ENCODE measurements at places on chromosomes 12 and 14.

DNA sequence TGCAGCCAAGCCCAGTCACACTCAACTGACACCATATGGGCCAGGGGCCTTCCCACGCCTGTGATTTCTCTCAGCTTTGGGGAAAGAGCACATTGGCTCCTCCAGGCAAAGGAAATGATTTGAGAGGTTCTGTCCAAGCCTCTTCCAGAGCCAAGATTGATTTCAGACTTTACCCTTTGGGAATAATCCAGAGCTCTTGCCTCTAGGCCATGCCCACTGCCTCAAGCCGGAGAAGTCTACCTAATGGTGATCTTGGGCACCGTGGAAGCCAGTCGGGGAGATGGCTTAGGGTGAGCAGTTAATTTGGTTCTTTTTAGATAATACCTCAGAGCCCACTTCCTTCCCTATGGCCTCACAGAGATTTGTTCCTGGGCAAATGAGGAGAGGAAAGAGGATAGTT lies 45.0 kb upstream of the NUAK1 start:
- ATAC-seq, result no peak

- no peak for ATAC-seq
Observed at GRCh38 chr12:65892841-65893251, 68.6 kb downstream of the HMGA2 start.

GRCh38 chr14:68172627-68173026 lies 353.0 kb downstream of the RAD51B start:
- ATAC-seq, result no peak

GRCh38 chr14:91143862-91144261 lies 30.0 kb downstream of the DGLUCY start:
- no peak for ATAC-seq

DNA sequence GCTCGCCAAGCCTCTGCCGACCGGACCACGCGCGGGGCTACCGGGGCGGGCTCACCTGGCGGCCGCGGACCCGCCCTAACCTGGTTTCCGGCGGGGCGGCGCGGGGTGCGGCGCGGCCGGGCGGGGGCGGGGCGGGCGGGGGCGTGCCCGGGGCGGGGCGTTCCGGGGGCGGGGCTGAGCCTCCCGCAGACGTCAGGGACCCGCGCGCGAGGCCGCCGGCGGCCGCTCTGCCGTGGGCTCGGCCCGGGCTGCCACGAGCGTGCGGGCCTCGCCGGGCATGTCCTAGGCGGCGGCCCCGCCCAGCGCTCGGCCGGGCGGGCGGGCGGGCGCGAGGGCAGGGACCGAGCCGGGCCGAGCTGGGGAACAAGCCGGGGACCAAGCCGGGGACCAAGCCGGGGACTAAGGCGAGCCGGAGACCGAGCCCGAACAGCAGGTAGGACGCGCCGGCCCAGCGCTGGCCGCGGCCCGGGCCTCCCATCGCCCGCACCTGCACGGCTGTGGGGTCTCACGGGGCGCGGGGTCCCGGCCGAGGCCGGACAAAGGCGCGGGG lies at the start of gene CEP170B:
Gene CEP170B (plus strand): TSS at position 188 of the 550 bp plus-strand sequence. CDS start 3,183 bp downstream, outside the sequence.
- peak; percentile 80 for ATAC-seq

DNA sequence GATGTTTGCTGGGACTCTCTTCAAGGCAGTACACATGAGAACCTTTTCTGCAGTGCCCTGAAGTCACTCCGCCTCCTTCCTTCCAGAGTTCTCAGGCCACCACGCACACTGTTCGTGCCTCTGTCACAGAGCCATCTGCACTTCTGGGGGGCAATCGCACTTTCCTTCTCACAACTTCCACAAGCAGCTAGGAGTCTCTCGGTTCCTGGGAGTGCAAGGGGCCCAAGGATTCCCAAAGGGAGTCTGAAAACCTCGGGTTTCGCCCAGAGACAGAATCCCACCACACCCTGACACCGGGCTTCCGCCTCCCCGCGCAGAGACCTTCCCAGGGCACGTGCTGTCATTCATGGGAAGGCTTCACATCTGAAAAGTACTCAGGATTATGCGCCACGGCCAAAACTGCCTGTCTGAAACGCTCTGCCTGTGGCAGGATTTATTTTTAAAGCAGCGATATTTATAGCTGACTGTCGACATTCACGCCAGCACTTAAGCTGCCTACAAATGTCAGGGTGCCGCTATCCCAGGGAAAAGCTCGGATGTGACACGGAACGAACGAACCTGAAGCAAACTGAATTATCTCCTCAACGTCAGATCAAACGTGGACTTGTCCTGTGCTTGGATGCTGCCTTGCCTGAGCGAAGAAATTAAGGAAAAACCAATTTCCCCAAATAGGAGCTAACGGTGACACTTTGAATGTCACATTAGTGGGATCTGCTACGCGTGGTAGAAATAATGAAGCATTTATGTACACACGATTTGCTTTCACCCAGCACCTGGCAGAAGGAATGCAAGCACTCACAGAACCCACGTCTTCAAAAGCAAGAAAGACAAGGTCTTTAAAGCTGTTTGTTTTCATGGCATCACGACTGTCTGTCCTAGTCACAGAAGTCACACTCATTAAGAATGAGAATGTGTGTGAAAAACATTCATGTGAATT lies 154.0 kb downstream of the PIWIL1 start:
- no peak for ATAC-seq
